ENCODE measurements at places on chromosomes 7 and 10.
A peak's percentile ranks its signal among the peaks of the same experiment; 100 is the strongest.

- DNase-seq, result peak; percentile 64
These were observed 789 bp downstream of the TCF7L2 start for GRCh38 chr10:112950714-112951358.

DNA sequence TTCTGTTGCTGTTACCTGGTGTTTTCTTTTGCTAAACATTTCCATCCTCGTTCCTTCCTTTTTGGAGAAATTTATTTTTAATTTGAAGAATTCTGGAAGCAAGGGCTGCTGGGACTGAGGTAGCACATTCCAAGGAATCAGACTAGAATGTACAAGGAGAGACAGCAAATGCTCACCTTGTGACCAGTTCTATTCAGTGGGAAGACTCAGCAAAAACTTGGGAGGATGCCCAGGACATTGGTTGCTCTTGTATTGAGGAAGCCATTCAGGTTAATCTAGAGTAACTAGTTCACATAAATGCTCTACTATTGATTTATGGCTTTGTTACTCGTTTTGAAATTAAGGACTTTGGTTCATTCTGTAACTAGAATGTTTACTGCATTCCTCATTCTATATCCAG, 11.3 kb downstream of the PLCE1 start:
- no peak for DNase-seq

GRCh38 chr7:123432601-123433000, 101.8 kb downstream of the IQUB start:
- DNase-seq, result no peak

DNA sequence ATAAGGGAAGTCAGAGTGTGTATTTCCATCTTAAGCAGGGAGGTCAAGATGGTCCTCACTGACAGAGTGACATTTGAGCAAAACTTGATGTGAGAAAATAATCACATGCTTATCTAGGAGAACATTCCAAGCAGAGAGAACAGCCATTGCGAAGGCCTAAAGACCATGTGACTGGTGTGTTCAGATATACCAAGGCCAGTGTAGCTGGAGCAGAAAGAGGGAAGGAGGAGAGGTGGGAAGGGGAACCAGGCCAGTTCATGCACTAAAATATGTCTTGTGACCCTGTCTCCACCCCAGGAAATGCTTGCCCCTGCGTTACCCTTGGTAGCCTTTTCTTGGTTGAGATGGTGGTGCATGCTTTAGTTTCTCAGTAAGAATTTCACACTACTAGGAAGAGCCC, 77.4 kb downstream of the CACNB2 start:
- no peak for DNase-seq

DNA sequence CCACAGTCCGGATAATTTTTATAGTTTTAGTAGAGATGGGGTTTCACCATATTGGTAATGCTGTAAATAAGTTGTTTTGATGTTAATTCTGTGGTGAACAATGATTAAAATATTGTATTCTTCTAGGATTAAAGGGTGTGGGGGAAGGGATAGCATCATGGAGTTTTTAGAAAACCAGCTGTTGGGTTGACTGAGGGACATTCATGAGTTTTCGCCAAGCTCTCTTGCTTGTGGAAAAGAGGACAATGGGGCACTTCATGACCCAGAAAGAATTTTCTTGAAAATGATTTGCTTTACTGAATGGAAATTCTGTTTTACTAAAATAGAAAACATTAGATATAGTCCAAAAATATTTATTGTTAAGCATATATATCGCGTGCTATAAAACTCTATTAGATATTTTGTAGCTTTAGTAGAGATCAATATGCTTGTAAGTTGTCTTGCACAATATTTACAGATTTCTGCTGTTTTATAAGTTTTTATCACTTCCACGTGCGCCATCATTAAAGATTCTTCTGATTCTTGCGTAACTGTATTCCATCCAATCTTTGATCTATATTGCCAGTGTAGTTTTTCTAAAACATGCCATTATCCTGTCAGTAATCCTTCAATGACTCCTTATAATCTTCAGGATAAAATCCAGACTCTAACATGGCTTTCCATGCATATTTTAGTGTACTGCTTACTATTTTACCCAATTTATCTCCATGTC, 41.8 kb downstream of the LCOR start:
- DNase-seq, result no peak

DNA sequence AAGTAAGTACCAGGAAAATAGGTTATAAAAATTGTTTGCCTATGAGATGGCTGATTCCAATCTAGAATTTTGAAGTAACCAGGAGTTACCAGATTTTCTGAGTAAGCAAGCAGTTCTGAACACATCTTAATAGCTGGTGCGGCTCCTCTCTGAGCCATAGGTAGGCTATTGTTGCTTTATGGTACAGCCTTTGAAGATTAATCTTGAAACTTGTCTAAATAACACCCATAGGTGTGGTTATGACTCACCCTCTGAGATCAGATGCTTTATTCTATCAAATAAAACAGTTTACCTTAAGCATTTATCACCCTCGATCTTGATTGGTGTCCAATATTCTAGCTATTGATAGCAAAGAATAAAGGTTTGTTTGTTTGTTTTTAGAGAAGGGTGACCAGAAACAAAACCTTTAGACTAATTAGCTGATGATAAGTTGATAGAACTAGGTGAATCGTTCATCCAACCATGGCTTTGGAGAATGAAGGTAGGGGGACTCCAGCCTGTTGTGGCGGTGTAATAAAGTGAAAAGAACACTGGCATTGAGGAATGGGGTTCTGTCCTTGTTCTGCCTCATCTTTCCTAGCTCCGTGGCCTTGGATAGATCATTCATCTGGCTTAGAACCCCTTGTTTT, 72.2 kb downstream of the VTI1A start:
- DNase-seq, result no peak

GRCh38 chr10:96044736-96045135, 1.4 kb downstream of the CCNJ start:
- peak; percentile 45 for DNase-seq

- no peak for DNase-seq
These were observed 57.1 kb downstream of the SLIT1 start for GRCh38 chr10:97128516-97129154.
